Fibroblast of skin of right biceps (primary cell): ENCODE measurements at places on chromosomes 4 and X.

DNA sequence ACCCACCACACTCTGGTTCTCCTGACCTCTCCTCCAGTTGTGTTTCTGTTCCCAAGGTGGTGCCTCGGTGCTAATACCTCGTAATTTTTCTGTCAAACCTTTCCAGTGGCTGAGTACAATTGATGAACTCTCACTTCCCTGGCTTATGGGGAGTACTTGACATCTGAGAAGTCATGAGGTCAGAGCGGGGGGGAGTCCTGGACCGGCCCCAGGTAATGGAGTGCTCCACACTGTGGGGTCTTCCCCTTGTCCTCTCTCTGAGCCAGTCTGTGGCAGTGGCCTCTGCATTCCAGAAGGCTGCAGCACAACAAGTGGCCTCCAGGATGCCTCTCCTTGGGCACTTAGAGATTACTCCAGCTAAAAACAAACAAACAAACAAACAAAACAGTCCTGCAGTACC lies 122.5 kb upstream of the TRIM2 start:
- DNase-seq, result no peak

DNA sequence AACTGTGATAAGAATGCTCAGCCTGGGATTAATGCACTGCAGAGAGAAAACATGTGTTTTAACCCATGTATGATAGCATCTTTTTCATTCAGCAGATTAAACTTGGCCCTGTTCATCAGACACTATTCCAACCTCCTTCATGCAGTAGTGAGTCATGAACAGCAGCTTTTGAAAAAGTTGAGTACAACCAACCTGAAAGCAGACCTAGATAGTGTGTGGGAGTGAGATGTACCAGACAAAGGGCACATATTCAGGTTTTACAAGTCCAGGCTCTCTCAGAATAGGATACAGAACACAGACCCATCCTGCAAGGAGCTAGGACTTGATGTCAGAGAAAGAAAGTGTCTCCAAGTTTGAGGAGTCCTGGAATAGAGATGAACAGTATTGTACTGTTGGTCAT lies 237.3 kb upstream of the STS start:
- no peak for DNase-seq

- no peak for DNase-seq
Measured at GRCh38 chr4:110737931-110738330, 115.1 kb upstream of the PITX2 start.

GRCh38 chr4:147060151-147060931 lies 114.7 kb upstream of the TTC29 start:
- peak; percentile 94 for DNase-seq
